ENCODE measurements at places on chromosomes 6 and 20. TPM values are rescaled to one million over a fixed set of nuclear protein-coding genes. Genes with fewer than 3 reads are reported as not detected.

Gene BMP2
- total RNA-seq = 1.0 TPM

Gene NPBWR2
- total RNA-seq = not detected

Gene APCDD1L
- 0.34 TPM for total RNA-seq

Gene LY6G6F
- not detected for total RNA-seq

Gene BANF2
- not detected for total RNA-seq
